Heart right ventricle (tissue), 16 donors: ENCODE measurements at places on chromosomes 12 and 14. TPM values are rescaled to one million over a fixed set of nuclear protein-coding genes. Genes with fewer than 3 reads are reported as not detected.

HPD gene
- polyA plus RNA-seq, result 1.3 TPM

CLEC6A gene
- polyA plus RNA-seq, result not detected

GRCh38 chr12:2432856-2433255 lies 361.9 kb upstream of the FKBP4 start:
- no peak for DNase-seq

DNA sequence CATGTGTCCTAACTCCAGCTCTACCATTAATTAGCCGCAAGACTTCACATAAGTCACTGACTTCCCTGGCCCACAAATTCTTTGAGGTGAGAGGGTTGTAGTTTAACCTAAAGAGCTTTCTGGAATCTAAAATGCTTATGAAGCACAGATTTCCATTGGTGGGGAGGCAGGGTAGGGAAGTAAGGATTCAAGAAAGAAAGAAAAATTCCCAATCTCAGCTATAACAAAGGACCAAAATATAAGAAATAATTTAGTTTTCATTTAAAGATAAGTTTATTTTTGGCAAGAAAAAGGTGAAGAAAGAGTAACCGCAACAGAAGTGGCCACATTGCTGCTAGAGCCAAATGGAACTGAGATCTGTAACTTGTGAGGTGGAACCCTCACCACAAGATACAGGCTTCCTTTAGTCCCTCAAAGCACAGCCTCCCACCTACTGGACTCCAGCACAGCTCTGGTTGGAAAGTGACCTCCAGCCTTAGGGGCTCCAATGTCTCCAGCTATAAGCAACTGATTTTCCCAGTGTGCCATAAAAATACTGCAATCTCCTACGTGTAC lies 23.6 kb downstream of the DAD1 start:
- DNase-seq, result no peak

DNA sequence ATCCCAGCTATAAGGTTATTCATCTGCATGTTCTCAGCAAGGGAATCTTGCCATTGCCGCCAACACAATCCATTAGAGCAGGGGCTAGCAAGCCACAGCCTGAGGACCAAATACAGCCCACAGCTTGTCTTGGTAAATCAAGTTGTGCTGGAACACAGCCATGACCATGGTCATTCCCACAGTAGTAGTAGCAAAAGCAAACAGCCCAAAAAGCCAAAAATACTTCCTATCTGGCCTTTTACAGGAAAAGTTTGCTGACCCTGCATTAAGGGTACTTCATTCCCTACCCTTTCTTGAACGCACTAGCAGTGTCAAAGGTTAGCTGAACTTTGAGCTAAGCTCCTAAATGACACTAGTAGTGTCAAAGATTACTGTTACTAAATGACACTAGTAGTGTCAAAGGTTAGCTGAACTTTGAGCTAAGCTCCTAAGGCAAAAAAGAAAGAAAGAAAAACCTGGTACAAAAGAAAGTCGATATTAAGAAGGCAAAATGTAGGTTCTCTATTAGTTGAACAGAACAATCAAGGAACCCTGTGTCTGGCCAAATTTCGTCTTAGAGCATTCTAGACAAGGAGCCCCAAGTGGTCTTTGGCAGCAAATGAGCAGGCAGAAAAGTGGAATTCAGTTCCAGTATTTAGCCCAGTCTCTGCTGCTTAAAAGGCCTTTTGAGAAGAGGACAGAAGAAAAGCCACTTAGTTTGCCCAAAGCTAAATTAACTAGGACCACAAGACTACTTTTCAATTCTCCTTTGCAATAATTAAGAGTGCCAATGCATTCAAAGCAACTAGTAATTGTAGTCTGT lies 67.7 kb downstream of the NT5DC3 start:
- no peak for DNase-seq

DNA sequence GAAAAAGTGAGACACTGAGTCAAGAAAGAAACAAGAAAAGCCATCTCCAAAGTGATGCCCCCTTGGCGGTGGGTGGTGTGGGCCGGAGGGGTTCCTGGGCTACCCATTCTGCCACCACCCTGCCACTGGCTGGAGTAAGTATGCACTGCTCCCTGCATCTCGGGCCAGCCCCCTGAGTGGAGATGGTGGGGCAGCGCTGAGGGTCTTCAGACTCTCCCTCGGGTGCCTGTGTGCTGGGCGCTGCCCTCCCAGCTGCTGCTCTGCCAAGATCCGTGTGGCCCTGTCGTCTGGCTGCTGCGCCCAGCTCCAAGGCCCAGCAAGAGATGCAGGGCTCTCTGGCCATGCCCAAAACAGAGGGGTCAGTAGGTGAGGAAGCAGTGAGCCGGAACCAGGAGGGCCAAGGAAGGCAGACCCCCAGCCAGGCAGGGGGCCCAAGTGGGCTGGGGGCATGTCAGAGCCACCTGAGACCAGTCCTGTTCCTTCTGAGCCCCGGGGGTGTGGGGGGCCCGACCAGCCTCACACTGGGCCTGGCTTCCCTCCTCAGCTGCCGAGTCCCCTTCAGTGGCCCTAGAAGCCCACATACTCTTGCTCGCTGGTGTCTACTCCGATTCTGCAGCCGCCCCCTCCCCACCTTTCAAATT lies 5.2 kb downstream of the GPR132 start:
- no peak for DNase-seq
